ENCODE measurements at places on chromosomes 11 and 22.

DNA sequence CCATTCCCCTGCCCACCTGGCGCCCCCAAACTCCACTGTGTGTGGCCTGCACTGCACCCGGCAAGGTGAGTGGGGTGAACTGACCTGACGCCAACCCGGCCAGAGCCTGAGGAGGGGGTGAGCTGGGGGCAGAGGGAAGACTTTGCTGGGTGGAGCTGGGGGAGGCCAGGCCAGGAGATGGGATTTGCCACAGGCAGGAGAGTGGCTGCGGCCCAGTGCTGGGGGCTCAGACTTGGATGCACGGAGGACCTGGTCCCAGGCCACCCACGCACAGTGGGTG lies 17.8 kb upstream of the FLRT1 start:
- DNase-seq, result no peak

- peak; percentile 44 for DNase-seq
Observed at GRCh38 chr11:119680541-119681360, 48.2 kb downstream of the NECTIN1 start.

DNA sequence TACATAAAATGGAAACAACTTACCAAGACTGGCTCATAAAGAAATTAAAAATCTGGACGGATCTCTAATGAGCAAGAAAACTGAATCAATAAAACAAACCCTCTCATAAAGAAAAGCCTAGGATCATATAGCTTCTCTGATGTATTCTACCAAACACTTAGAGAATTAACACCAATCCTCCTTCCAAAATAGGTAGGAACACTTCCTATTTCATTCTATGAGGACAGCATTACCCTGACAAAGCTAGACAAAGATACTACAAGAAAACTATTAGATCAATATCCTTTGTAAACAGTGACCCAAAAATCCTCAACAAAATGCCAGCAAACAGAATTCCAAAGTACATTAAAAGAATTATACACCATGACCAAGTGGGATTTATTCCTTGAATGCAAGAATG lies 52.9 kb upstream of the CLTCL1 start:
- DNase-seq, result no peak

DNA sequence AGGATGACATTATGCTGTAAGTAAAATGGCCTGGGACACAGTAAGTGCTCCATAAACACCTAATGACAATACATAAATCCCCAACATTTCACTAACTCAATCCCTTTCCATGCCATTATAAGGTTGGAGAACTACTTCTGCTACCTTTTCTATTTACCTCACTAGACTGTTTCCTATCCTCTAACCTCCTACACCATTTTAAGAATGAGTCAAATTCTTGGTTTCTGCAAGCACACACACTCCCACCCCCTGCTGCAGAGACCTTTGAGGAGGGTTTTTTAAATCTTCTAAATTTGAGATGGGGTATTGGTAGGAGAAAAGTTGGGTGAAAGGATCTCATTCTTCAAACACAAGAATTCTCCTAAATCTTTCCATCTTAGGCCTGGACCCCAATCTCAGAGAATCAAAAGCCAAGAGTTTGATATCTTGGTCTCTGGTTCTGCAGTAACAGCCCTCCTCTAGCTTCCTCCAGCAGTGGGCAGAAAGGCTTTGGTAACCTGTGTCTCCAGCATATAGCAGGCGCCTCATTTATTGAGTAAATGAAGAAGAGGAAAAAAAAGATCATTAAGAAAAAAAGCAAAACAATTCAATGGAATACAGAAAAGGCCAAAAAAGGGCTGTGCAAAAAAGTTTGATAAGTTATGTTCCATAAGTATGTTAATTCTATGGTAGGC lies 42.3 kb downstream of the SYTL2 start:
- no peak for DNase-seq

DNA sequence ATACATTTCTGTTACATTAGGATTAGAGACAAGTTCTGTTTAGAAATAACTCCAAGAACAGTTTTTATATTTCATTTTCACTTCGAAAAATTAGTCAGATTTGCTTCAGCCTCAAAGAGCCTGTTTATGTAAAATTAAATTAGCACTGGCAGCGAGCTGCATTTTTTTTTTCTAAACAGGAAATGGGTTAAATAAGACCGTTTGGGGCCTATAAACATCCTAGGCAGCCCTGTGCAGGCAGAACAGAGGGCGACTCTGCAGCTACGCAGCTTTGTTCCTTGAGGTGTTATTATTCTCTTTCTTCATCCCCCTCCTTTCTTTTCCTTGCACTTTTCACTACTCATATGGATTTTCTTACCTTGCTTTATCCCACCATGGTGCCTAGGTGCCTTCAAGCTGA lies 48.7 kb downstream of the CWC15 start:
- DNase-seq, result no peak

- DNase-seq, result no peak
Observed at GRCh38 chr11:73383249-73384124, 7.3 kb downstream of the RELT start.

- DNase-seq, result no peak
Observed at GRCh38 chr11:88520391-88520790, 182.9 kb upstream of the CTSC start.

- DNase-seq, result peak; percentile 66
Observed at GRCh38 chr11:72585762-72586311, 88.4 kb downstream of the PDE2A start.

DNA sequence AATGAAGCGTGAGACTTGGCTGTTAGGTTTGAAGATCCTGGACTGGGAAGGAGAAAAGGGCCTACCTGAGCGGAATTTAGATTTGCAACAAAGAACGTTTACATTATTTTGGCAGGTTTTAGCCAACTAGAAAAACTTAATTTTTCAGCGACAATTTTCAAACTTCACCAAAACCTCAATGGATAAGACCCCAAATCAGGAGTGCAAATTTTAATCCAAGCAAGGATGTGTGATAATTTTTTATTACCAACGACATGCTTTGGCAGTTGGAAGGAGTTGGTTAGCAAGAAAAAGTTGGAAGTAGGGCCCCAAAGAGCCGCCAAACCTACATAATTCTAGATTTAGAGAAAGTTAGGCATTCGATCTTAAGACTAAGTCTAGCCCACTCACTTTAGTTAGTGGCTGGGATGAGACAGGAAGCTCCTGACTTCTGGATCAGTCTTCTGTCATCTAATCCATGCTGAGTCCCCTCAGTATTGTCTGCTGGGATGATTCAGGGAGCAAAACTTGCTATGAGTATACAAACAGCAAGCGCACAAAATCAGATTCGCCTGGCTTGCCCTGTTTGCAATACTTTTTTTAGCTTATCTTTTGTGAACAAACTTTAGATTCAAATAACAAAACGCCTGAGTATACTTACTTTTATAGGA lies 787 bp upstream of the RDX start:
- DNase-seq, result no peak

- DNase-seq, result no peak
Observed at GRCh38 chr11:134266440-134266839, 9.7 kb upstream of the GLB1L3 start.

- DNase-seq, result no peak
Observed at GRCh38 chr11:28529046-28529445, 420.9 kb downstream of the METTL15 start.

- no peak for DNase-seq
Observed at GRCh38 chr11:122085712-122086111, 30.3 kb downstream of the BLID start.

DNA sequence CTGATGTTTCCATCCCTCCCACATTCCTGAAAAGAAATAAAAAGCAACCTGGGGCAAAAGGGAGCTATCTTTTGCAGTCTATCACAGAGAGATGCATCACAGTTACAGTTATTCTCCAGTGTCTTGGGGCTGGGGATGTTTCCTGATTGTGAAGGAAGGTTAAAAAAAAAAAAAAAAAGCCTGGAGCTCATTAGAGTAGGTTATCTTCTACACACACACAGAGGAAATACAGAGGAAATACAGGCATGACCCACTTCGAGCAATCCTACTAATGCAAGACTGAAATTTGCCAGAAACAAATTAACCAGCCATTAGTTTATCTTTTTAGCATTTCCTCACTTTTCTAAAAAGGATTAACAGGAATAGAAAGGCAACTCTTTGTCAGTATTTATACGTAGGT lies 89.4 kb upstream of the CLMP start:
- no peak for DNase-seq

GRCh38 chr22:37303821-37304274 lies 21.5 kb downstream of the CYTH4 start:
- no peak for DNase-seq
